Activated T-cell treated with anti-CD3 and anti-CD28 coated beads, Interleukin-2, amount 50 U/mL, for 72 hours (primary cell): ENCODE measurements at places on chromosomes 4 and X. TPM values are rescaled to one million over a fixed set of nuclear protein-coding genes. Genes with fewer than 3 reads are reported as not detected.
A peak's percentile ranks its signal among the peaks of the same experiment; 100 is the strongest.

RTL3 gene
- not detected for total RNA-seq

- no peak overlapping the region for H3K27ac ChIP-seq
- no peak overlapping the region for H3K4me3 ChIP-seq
- H3K36me3 ChIP-seq = no peaks in the 10 kb centered on the region
These were observed 99.6 kb upstream of the INTU start for GRCh38 chr4:127533028-127533700.

HAUS7 gene
- 40.0 TPM for total RNA-seq

EXOC1L gene
- total RNA-seq = not detected

GRCh38 chrX:10350981-10351380 is 194.2 kb downstream of the CLCN4 start:
- H3K4me1 ChIP-seq = no peaks in the 10 kb centered on the region
- no peak overlapping the region for H3K27ac ChIP-seq
- no peak for DNase-seq
- H3K4me3 ChIP-seq = no peak overlapping the region
- no peaks in the 10 kb centered on the region for H3K27me3 ChIP-seq

RTL5 gene
- total RNA-seq = 0.17 TPM

GRCh38 chrX:1720836-1721235 is 106.0 kb downstream of the ASMT start:
- H3K27me3 ChIP-seq = no peaks in the 10 kb centered on the region
- no peaks in the 10 kb centered on the region for H3K36me3 ChIP-seq
- DNase-seq = no peak
- H3K27ac ChIP-seq = no peak overlapping the region
- no peaks in the 10 kb centered on the region for H3K4me1 ChIP-seq

MAGEA8 gene
- total RNA-seq = not detected

DNA sequence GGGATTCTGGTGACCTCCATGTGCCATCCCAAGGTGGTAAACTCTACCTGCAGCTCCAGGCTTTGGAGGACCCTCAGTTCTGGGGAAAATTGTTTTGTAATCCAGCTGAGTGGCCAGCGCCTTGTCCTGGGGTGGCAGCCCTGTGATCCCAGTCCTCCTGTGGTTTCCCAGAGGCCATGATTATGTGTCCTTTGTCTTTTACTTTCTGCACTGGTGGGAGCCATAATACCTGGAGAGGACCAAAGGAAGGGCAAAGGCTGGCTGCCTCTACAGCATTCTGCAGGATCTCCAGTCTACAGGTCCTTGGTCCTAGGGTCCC is 64.0 kb downstream of the NBDY start:
- H3K27me3 ChIP-seq = no peaks in the 10 kb centered on the region
- H3K36me3 ChIP-seq = peaks cover 5% of the 10 kb centered on the region
- DNase-seq = no peak
- no peak overlapping the region for H3K4me3 ChIP-seq
- H3K27ac ChIP-seq = no peak overlapping the region

PCDH19 gene
- total RNA-seq = not detected

- H3K4me3 ChIP-seq = no peak overlapping the region
- H3K27me3 ChIP-seq = peaks cover 16% of the 10 kb centered on the region
- H3K4me1 ChIP-seq = peaks cover 10% of the 10 kb centered on the region
These were observed 19.2 kb downstream of the MEPE start for GRCh38 chr4:87851953-87852352.

- H3K36me3 ChIP-seq = no peaks in the 10 kb centered on the region
- no peaks in the 10 kb centered on the region for H3K4me1 ChIP-seq
- no peak overlapping the region for H3K27ac ChIP-seq
- DNase-seq = no peak
- H3K27me3 ChIP-seq = no peaks in the 10 kb centered on the region
These were observed 33.5 kb downstream of the TKTL2 start for GRCh38 chr4:163440040-163440439.

TCEAL7 gene
- not detected for total RNA-seq

- no peak for DNase-seq
- no peaks in the 10 kb centered on the region for H3K36me3 ChIP-seq
- peak overlapping the region; percentile 93 for H3K27ac ChIP-seq
- peak overlapping the region; percentile 88 for H3K4me3 ChIP-seq
These were observed 62.5 kb upstream of the IRF2 start for GRCh38 chr4:184536881-184537248.

GRCh38 chr4:160983035-160983434 is 1180.8 kb downstream of the FSTL5 start:
- H3K27me3 ChIP-seq = no peaks in the 10 kb centered on the region
- no peak for DNase-seq
- H3K27ac ChIP-seq = no peak overlapping the region
- H3K4me1 ChIP-seq = no peaks in the 10 kb centered on the region
- H3K4me3 ChIP-seq = no peak overlapping the region

TMSB15C gene
- total RNA-seq = 6.0 TPM

- H3K4me3 ChIP-seq = peak overlapping the region; percentile 96
- H3K4me1 ChIP-seq = peaks cover 50% of the 10 kb centered on the region
- no peaks in the 10 kb centered on the region for H3K27me3 ChIP-seq
- DNase-seq = peak; percentile 58
- peaks cover 15% of the 10 kb centered on the region for H3K36me3 ChIP-seq
These were observed 29.0 kb downstream of the NOP14 start for GRCh38 chr4:2934077-2934812.

MTMR1 gene
- total RNA-seq = 35.6 TPM

- no peak for DNase-seq
- no peaks in the 10 kb centered on the region for H3K36me3 ChIP-seq
- H3K4me1 ChIP-seq = no peaks in the 10 kb centered on the region
These were observed 21.0 kb downstream of the NUDT6 start for GRCh38 chr4:122901247-122902010.

DNA sequence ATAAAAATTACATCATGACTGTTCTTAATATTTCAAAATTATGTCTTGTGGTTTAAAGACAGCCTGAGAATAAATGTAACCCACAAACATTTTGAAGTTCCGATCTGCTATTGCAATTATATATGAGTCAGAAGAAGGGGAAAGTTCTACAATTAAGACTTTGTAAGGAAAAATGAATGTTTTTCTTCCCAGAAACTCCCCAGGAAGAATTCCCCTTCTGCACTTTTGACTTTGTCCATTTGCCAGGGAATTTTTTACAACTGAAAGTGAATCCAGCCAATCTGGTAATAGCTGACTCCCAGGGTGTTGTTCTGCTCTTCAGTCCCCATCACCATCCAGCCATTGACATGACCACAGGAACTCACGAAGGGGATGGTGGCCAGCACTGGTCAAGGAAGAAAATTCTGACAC is 61.6 kb upstream of the NOCT start:
- H3K27me3 ChIP-seq = peaks cover 5% of the 10 kb centered on the region
- no peaks in the 10 kb centered on the region for H3K4me1 ChIP-seq
- DNase-seq = no peak
- H3K4me3 ChIP-seq = no peak overlapping the region

GRCh38 chr4:124943938-124944337 is 231.4 kb upstream of the ANKRD50 start:
- no peaks in the 10 kb centered on the region for H3K36me3 ChIP-seq
- no peaks in the 10 kb centered on the region for H3K4me1 ChIP-seq
- no peaks in the 10 kb centered on the region for H3K27me3 ChIP-seq
- DNase-seq = no peak

- no peaks in the 10 kb centered on the region for H3K4me1 ChIP-seq
- peaks cover 4% of the 10 kb centered on the region for H3K27me3 ChIP-seq
- no peak overlapping the region for H3K27ac ChIP-seq
- no peaks in the 10 kb centered on the region for H3K36me3 ChIP-seq
- no peak for DNase-seq
These were observed 351.7 kb upstream of the NOCT start for GRCh38 chr4:138663883-138664282.
